Right ventricle myocardium inferior (tissue), 1 donor: ENCODE measurements at places on chromosomes 6 and 20. TPM values are rescaled to one million over a fixed set of nuclear protein-coding genes. Genes with fewer than 3 reads are reported as not detected.

DNA sequence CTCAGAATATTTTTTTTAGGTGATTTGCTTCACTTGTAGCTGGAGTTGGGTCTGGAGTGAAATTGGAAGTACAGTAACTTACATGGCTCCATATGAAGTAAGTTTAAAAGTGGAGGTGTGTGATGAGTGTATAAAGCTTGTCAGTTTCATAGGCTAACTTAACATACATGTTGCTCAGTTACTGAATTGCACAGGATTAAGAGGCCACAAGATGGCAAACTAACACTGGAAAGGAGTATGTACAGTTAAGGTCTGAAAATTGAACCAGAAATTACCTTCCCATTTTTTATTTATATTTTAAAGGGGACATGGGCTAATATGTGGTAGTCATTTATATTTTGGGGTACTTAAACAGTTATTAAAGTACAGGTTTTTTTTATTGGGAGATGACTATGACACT, 45.3 kb upstream of the SMIM8 start:
- DNase-seq, result no peak

- DNase-seq, result no peak
Measured at GRCh38 chr20:60254901-60255411, 296.7 kb downstream of the CDH26 start.

Gene NHLRC1
- total RNA-seq, result 1.2 TPM

Gene CLIC5
- 312 TPM for total RNA-seq

Gene SLC32A1
- total RNA-seq, result not detected

Gene SCRT2
- total RNA-seq, result not detected

Gene TFAP2A
- 0.43 TPM for total RNA-seq

Gene ZSCAN12
- total RNA-seq, result 2.4 TPM
